ENCODE measurements at places on chromosomes 11 and 22.

DNA sequence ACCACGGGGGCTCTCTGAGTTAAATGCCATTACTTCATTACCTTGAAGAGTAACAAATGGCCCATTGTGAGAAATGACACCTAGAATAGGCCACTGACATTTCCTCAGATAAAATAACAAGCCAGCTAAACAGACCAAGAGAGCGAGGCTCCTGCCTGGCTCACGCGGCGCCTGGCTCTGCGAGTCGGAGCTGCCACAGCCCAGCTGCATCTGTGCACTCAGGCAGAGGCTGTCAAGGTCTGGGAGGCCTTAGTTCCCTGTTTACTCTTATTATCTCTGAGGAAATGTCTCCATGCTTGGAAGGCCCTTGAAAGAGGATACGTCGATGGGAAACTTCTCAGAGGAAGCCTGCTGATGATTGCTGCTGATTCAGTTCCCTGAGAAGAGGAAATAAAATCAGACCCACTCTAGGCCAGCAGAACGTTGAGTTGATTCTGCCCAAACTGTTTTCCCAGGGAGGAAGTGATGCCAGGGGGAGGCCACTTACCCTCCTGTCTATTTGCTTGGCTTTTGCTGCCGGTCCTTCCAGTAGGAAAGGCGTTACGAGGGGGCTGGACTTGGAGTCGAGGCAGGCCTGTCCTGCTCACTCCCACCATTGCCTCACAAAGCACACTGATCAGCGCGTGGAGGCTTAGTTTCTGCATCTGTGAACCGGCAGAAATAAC lies 208.8 kb downstream of the TBC1D22A start:
- DNase-seq, result no peak

DNA sequence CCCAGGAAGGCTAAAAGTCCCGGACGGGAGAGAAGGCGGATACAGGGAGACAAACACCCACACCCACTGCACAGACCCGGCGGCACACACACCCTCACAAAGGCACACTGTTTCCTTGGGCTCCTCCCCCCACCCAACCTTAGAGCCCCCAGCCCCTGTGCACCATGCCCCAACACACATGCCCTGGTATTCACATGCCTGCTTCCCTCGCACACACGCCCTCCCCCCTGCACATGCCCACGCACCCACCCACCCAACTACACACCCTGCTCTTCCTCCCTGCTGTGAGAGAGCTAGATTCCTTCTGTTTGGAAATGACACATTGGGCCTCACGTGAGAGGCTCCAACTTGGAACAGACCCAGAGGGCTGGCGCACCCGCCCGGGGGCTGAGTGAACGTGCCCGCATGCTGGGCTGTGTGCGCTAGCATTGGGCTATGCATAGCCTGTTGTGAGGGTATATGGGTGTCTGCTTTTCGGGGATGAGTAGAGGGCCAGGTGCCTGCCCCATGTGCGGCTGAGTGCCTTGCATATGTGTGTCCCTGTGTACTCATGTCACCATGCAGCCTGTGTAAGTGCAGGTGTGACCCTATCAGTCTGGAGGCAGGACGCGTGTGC lies 518 bp upstream of the CHRM1 start:
- no peak for DNase-seq

GRCh38 chr11:36164506-36165250 lies 124.5 kb downstream of the COMMD9 start:
- no peak for DNase-seq

GRCh38 chr11:69123593-69124545 lies 31.9 kb upstream of the SMIM38 start:
- peak; percentile 42 for DNase-seq

DNA sequence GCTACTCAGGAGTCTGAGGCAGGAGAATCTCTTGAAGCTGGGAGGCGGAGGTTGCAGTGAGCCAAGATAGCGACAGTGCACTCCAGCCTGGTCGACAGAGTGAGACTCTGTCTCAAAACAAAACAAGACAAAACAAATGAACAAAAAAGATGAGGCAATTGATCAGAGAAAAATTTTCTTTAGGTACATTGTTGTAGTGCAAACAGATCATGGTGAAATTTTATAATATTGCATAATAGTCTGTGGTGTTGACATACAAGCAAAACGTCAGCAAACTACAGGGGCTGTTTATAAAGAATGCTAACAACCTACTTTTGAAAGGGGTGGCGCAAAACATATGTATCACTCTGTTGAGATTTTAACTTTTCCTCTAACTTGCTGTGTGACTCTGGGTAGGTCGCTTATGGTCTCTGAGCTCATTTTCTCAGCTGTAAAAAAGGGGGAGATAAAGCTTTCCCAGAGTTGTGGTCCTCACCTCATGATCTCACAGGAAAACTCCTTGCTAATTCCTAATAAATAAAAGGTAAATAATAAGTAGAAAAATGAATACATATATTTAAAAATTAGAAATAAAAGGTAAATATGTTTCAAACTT lies 64.8 kb upstream of the NUP160 start:
- no peak for DNase-seq

GRCh38 chr11:15692739-15693138 lies 578.0 kb downstream of the INSC start:
- no peak for DNase-seq

Data from activated naive CD4-positive, alpha-beta T cell treated with anti-CD3 and anti-CD28 coated beads for 36 hours (primary cell).